ENCODE measurements at places on chromosomes 12 and 14. TPM values are rescaled to one million over a fixed set of nuclear protein-coding genes. Genes with fewer than 3 reads are reported as not detected.

DNA sequence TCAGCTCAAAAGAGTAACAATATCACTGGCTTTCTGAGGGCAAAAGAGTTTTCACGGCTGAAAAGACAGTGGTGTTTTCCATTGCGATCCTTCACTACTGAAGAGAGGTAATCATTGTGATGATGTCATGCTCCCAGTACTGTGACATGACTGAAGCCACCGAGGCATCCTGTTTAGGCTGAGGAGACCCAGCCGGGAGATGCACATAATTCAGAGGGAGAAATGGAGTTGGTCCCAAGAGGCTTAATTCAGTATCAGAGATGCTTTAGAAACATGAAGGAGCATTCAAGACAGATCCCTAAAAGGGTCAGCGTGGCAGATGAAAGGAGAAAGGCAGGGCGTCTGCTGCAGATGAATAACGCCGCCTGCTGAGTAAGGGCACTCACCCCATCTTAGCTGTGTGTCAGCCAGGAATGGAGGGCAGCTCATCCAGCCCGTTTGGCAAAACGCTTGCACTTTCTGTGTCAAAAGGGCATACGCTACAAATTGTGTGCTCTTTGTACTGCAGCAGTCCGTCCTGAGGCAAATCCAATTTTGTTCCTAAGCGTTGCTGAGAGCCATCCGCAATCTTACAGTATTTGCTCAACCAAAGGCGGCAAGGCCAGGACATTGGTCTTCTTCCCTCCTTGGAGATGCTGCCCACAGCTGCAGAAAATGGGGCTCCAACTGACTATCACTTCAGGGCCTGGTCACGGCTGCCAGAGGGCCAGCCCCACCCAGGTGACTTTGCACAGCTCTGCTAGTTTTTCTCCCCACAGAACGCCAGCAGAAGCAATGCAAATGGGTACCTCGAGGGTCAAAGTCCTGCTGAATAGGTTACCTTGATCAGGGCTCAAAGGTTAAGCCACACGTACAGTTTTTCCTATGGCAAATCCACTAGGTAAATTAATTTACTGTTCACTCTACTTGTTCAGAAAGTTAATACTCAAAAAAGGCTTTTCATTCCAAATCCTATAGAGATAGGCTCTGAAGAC lies 23.5 kb downstream of the CCDC92 start:
- DNase-seq: no peak

DNA sequence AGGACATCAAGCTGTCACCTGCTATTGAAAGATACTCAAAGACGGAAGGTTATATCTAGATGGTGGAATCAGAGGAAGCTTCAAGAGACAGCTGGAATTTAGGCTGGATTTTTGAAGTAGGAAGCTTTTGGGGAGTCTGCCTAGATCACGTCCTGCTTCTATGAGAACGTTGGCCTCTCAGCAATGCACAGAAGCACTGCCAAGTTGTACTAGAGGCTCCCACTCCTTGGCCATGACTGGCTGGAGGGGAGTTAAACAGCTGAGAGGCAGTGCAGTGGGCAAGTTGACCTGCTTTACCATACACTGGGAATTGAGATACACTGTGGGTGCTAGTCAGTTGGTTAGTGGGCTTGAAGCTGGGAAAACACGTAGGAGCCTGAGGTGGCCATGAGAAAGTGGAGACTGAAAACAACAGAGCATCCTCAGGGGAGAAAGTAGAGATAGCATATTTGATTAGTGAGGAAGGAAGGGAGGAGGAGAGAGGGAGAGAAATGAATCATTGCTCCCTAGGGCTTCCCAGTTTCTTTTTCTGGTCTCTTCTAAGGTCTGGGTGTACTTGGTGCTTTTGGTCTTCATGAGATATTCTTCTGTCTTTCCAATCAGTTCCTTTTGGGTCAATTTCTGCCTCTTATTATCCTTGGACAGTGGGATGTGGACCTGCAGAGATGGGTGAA lies 110.8 kb downstream of the EMP1 start:
- DNase-seq: peak; percentile 10

- DNase-seq: peak; percentile 39
Observed at GRCh38 chr14:52327374-52328226, 13.5 kb downstream of the PTGER2 start.

GRCh38 chr14:93759719-93760307 lies 28.5 kb downstream of the PRIMA1 start:
- no peak for DNase-seq

DNA sequence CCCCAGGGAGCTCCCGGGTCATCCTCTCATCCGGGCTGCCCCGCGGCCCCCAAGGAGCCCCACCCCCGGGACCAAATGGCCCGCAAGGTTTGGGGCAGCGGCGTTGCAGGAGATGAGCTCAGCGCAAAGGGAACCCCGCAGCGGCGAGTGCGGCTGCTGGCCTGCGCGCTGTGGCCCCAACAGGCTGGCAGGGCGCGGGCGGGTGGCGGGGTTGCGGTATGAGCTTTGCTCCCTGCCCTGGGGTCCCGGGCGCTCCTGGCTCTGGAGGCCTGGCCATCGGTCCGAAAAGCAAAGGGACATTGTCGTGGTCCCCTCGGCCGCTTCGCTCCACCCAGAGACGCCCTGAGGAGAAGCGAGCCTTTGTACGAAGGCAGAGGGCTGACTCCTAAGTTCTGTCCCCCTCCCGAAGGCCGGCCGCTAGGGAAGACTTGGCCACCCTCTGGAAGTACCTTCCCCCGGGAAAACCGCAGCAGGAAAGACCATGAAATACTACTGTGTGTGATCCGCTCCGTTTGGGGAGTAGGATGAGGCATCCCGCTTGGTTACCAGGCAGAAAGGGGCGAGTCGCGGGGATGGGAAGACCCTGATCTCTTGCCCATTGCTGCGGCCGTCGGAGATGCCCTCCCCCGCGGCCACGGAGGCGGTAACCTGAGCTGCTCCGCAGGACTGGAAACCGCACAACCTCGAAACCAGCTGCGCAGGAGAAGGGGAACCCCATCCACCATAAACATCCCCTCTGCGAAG lies 620 bp upstream of the NID2 start:
- peak; percentile 31 for DNase-seq

Gene TMEM30B
- total RNA-seq: 1.1 TPM

Gene TMEM117
- total RNA-seq: 20.6 TPM

Gene OAS2
- total RNA-seq: 8.3 TPM

Gene ZNF385A
- total RNA-seq: 0.88 TPM
